Cardiac fibroblast (primary cell): ENCODE measurements at places on chromosomes 16 and 17.
A peak's percentile ranks its signal among the peaks of the same experiment; 100 is the strongest.

- DNase-seq: no peak
Measured at GRCh38 chr17:17763136-17763535, 73.7 kb downstream of the SREBF1 start.

GRCh38 chr17:31541559-31541958 is 150.1 kb downstream of the RAB11FIP4 start:
- no peak for DNase-seq

- DNase-seq: no peak
Measured at GRCh38 chr17:10072556-10073425, 125.6 kb downstream of the GAS7 start.

DNA sequence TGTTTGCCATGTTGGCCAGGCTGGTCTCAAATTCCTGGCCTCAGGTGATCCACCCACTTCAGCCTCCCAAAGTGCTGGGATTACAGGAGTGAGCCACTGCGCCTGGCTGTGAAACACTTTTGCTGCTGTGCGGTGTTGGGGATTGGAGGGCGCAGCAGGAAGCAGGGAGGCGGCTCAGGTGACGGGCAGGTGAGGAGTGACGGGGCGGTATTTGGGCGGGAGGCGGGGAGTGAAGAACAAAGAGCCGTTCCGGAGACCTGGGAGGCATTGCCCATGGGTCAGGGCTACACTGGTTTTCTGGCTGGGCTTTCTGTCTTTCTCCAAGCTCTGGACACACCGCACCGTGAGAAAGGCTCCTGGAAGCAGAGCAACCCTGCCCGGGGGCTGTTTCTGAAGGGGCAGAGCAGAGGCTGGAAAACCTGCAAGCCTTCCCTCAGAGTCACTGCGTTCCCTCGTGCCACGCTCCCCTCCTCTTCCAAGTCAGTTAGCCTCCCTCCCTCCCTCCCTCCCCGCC is 22.1 kb downstream of the CRISPLD2 start:
- no peak for DNase-seq

DNA sequence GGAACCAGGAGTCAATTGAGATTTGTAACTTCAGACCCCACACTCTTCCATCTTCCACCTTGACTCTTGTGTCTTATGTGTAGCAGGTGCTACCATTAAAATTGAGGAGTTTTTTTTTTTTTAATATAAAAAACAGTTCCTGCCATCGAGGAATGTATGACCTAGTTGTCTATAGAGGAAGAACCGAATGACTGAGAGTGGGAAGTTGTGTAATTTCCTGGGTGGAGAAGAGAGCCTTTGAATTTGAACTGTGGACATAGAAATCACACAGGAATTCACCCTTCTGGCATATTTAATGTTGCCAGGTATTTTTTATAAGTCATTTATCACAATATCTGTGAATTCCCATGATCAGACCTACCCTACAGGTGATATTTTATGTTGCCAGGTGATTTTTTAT is 22.0 kb downstream of the SP2 start:
- DNase-seq: peak; percentile 56

DNA sequence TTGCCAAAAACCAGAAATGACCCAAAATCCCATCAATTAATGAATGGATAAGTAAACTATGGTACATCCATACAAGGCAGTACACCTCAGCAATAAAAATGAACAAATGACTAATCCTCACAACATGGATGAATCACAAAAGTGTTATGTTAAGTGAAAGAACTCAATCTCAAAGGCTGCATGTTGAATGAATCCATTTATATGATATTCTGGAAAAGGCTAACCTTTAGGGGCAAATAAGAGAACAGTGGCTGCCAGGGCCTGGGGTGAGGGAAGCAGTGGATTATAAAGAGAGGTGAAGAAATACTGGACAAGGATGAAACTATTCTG is 46.1 kb upstream of the MSI2 start:
- DNase-seq: peak; percentile 49

GRCh38 chr17:31825961-31826691 is 32.9 kb downstream of the COPRS start:
- DNase-seq: peak; percentile 70

- no peak for DNase-seq
Measured at GRCh38 chr17:7404737-7405349, 946 bp upstream of the TMEM256 start.

- no peak for DNase-seq
Measured at GRCh38 chr17:30381340-30381659, 2.6 kb downstream of the CPD start.

- no peak for DNase-seq
Measured at GRCh38 chr16:27737513-27737912, 187.6 kb downstream of the KATNIP start.

DNA sequence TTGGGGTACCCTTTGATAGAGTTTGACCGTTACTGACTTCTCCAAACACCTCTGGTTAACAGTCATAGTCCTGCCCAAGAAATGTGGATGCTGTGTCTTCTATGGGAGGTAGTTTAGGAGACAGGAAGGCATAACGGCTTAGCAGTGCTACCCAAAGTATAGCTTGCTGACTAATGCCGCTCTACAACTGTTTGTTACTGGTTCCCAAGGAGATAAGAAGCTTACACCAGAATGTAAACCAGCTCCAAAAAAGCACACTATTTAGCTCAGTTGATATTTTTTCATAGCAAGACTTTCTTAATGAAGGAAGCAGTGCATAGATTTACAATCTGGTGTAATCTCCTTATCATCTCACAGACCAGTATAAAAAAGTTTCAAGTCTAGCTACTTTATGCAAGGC is 95.7 kb downstream of the HS3ST3B1 start:
- DNase-seq: peak; percentile 12

- DNase-seq: no peak
Measured at GRCh38 chr17:56624309-56624708, 30.8 kb downstream of the NOG start.

- no peak for DNase-seq
Measured at GRCh38 chr17:41512546-41513167, 6.0 kb downstream of the KRT15 start.

DNA sequence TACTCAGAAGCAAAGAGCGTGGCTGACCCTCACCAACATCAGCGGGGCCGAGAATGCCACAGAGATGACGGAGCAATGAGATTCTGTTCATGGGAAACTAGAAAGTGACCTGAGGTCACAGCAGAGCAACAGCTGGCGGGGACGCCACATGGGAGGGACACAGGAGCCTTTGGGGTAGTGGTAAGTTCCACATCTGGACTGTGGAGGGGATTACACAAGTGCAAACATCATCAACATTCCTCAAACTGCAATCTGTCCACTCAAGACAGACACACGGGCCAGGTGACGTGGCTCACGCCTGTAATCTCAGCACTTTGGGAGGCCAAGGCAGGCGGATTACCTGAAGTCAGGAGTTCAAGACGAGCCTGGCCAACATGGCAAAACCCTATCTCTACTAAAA is 11.2 kb downstream of the HAGH start:
- no peak for DNase-seq

GRCh38 chr16:19808061-19808641 is 76.5 kb downstream of the GPRC5B start:
- peak; percentile 64 for DNase-seq

- DNase-seq: no peak
Measured at GRCh38 chr16:85615014-85615851, 2.1 kb downstream of the GSE1 start.

GRCh38 chr17:44383363-44383762 is 6.1 kb downstream of the ITGA2B start:
- no peak for DNase-seq

- DNase-seq: peak; percentile 19
Measured at GRCh38 chr17:4520894-4521600, 22.4 kb downstream of the SPNS2 start.

DNA sequence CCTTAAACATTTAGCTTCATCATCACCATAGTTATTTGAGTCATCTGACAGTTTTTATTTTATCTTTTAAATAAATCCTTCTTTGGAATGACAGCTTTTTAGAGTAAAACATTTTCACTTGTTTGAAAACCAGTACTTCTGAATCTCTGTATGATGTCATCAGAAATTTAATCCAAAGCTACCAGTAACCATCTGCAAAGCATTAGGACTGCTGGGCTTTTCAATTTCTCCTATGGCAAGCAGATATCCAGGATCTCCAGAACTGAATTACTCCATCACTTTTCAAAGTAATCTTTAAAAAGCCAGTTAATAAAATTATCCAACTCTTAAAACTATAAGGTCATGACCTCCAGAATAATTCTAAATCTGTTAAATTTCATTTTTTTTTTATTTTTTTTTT is 51.5 kb downstream of the CHCT1 start:
- no peak for DNase-seq

- DNase-seq: no peak
Measured at GRCh38 chr16:58741166-58741565, 7.0 kb upstream of the GOT2 start.
